ENCODE measurements at places on chromosomes 1 and 21.

DNA sequence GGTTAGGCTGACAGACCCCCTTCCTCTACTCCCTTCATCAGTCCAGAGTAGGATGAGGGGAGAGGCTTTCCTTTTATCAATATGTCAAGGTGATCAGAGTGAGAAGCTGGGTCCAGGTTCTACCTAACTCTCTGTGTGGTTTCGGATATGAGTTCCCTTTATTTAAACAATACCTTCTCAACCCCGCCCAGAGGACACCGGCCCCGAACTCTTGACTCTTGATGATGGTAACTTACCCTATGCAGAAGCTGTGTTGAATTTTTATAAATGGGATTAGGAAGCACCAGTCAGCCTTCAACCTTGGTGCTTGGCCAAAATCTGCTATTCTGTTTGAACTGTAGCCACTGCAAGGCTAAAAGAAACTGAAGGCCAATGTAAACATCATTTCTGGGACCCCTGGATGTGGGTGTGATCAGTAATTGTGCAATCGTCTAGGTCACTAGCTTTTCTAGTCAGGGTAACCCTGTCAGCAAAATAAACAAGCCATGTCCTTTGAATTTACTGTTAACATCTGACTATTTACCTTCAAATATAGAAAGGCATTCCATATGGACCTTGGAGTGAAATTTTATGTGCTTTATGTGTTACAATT is 398.3 kb downstream of the SEC16B start:
- DNase-seq: no peak

DNA sequence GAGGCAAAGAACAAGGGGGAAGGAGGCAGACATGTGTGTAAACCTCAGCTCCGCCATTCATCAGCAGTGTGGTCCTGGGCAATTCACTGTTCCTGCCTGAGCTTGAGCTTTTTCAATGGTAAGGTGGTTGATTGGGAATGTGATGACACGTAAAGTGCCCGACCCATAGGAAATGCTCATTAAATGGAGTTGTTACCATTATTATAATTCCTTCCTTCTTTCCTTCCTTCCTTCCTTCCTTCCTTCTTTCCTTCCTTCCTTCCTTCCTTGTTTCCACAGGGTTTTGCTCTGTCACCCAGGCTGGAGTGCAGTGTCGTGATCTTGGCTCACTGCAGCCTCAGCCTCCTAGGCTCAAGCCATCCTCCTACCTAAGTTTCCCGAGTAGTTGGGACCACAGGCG is 4.3 kb downstream of the GPR37L1 start:
- no peak for DNase-seq

- no peak for DNase-seq
Measured at GRCh38 chr1:28642056-28642846, 616 bp downstream of the TAF12 start.

GRCh38 chr1:25971811-25972180 is 26.1 kb downstream of the PAFAH2 start:
- DNase-seq: no peak

- no peak for DNase-seq
Measured at GRCh38 chr1:200081151-200081968, 53.9 kb downstream of the NR5A2 start.

GRCh38 chr1:158952416-158952815 is 21.1 kb downstream of the PYHIN1 start:
- no peak for DNase-seq

- no peak for DNase-seq
Measured at GRCh38 chr1:101356604-101357443, 120.0 kb downstream of the S1PR1 start.

DNA sequence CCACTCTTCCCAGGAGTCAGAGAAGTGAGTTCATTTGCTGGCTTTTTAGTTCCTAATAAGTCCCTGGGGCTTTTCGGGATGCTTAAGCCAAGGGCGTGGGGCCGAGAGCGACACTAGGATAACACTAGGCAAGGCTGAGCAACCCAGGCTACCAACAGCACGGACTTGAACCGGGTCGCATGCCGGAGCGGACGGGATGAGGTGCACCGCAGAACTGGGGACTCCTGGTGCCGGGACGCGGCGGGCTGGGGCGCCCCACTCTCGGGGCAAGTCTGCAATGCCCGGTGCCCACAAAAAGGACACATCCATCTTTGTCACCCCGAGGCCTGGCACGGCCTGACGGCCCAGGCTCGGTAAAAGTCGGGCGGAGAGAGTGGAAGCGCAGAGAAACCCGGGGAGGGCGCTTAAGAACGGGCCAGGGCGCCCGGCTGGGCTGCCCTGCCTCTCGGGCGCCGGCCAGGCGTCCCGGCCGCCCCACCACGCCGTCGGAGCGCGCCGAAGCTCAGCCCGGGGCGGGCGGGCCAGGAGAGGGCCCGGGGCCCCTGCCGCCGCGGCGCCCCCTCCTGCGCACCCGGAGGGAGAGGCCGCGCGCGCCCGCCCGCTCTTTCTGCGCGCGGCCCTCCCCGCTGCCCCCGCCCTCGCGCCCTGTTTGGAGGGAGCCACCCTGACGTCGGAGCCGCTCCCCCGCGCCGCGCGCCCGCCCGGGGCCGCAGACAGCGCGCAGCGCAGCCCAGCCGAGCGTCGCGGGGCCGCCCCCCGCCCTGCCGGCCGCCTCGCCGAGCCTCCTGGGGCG is at the start of gene NBL1:
Gene NBL1, plus strand, starts transcription at position 710 of the 793 bp plus-strand sequence. CDS start 10,720 bp downstream, outside the sequence.
- DNase-seq: peak; percentile 49

GRCh38 chr1:119367432-119368124 is 1.0 kb upstream of the HAO2 start:
- DNase-seq: peak; percentile 19

GRCh38 chr1:174815036-174815435 is 184.7 kb upstream of the CACYBP start:
- DNase-seq: no peak

GRCh38 chr21:34914239-34914638 is 134.9 kb downstream of the RUNX1 start:
- peak; percentile 68 for DNase-seq

DNA sequence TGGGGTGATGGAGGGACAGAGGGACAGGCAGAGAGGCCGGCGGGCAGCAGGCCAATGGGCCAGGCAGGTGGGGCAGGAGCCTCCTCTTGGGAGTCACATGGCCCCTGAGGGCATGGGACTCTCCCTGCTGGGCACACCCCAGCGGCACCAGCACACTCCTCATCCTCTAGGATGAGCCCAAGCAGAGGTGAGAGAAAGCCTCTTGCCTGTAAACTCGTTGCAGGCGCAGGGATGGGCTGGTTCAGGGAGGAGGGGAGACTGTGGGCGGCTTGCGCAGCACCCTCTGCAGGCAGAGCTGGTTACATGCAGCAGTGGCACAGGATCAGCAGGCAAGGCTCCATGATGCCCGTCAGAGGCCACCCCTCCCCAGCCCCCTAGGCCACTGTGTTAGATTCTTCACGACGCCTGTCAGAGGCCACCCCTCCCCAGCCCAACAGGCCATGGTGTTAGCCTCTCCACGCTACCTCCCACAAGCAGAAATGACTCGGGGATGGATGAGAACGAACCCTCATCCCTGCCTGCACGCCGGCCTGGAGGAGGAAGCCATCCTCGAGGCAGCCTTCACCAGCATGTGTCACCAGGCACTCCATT is 209.7 kb upstream of the VAMP3 start:
- no peak for DNase-seq

DNA sequence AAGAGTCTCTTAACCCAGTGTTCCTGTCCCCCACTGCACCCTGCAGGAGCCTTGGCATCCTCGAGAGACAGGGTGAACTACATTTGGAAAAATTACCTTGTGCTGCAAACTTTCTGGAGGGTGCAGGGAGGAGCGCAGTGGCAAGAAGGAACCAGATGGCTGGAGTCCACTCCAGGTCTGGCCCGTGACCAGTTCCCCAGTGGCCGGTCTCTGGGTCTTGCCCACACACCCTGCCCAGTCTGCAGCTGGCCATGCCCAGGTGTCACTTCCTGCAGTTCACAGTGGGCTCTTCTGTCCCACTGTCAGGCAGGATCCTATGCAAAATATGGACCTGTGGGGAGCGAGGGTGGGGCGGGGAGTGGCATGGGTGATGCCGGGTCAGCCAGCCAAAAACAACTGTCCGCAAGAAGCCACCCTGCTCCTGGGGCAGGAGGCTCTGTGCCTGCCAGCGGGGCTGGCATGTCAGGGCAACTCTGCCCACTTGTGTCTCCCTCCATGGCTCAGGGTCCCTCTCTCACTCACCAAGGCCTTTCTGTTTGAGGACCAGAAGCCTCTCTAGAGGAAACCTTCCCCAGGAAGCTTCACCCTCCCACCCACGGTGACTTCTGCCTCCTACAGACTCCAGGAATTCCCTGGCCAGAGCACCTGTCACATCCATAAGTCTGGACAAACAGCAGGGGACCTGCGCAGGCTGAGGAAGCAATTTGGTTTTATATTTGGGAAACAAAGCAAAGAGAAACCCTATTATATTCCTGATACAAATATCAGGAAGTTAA is 55.6 kb downstream of the KIF21B start:
- DNase-seq: no peak

- no peak for DNase-seq
Measured at GRCh38 chr1:25130895-25131294, 101.4 kb downstream of the SYF2 start.

- DNase-seq: no peak
Measured at GRCh38 chr1:31434979-31435378, 22.0 kb downstream of the SERINC2 start.

- no peak for DNase-seq
Measured at GRCh38 chr1:159929155-159930051, 4.1 kb upstream of the TAGLN2 start.

- peak; percentile 80 for DNase-seq
Measured at GRCh38 chr1:153422450-153423068, 6.2 kb downstream of the S100A7A start.

GRCh38 chr1:227417756-227418480 is 99.6 kb upstream of the CDC42BPA start:
- no peak for DNase-seq

DNA sequence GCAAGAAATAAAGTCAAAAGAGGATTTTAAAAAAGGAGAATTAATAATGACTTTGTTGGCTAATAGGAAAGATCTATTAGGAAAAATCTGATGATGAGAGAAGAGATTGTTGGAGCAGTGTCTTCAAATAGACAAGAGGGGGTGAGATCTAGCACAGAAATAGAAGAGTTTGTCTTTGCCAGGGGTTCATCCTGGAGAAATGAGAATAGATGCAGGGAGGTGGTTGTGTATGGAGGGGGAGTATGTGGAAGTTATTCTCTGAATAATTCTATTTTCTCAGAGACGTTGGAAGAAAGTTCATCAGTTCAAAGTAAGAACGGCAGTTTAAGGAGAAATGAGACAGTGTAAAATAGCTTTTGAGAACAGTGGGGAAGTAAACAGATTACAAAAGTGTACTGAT is 161.3 kb downstream of the TM2D1 start:
- no peak for DNase-seq

- no peak for DNase-seq
Measured at GRCh38 chr1:152884506-152884905, 6.4 kb downstream of the SMCP start.

GRCh38 chr1:220990427-220991339 is 111.4 kb downstream of the HLX start:
- DNase-seq: peak; percentile 58

DNA sequence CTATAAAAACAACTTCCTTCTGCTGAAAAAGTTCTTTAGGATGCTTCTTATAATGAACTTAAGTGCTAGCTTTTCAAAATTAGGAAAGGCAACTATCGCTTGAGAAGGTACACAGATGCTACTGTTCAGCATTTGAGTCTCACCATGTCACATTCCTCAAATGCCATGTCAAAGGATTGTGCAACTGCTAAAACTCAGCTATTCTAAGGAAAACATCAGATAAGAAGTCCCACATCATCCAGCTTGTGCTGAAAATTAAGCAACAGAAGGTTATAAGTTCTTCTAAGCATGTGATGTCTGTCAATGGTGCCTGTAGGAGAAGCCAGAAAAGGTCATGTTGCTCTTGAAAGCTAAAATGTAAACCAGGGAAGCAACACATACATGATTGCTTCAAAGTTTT is 36.5 kb downstream of the MCOLN2 start:
- peak; percentile 51 for DNase-seq

- no peak for DNase-seq
Measured at GRCh38 chr1:162992945-162993344, 76.2 kb upstream of the RGS4 start.

DNA sequence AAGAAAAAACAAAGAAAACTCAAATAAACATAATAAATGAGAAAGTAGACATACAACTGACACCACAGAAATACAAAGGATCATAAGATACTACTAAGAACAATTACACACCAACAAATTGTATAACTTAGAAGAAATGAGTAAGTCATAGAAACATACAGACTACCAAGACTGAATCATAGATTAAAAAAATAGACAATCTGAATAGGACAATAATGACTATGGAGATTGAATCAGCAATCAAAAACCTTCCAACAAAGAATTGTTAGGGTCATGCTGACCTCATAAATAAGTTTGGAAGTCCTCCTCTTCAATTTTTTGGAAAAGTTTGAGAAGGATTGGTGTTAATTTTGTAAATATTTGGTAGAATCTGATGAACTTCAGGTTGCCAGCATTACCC is 159.0 kb downstream of the PTBP2 start:
- no peak for DNase-seq

DNA sequence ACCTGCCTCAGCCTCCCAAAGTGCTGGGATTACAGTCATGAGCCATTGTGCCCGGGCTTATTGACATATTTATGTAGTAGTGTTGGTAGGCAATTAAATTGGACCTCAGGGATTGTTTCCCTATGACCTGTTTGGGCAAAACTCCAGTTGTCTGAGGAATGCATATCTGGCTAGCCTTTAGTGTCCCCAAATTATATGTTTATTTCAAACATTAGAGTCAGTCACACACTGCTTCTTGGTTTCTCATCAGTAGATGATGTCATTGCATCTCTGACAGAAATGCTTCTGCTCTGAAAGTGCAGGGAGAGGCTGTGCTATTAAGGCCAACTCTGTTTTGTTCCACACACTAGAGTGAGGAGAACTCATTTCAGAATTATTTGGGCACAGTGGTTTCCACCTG is 12.5 kb downstream of the PIP5K1A start:
- DNase-seq: no peak

- no peak for DNase-seq
Measured at GRCh38 chr1:205994346-205994745, 8.8 kb downstream of the RAB7B start.

- DNase-seq: no peak
Measured at GRCh38 chr1:6508154-6508815, 16.8 kb upstream of the PLEKHG5 start.
